ENCODE measurements at places on chromosomes 5 and 9.
A peak's percentile ranks its signal among the peaks of the same experiment; 100 is the strongest.

DNA sequence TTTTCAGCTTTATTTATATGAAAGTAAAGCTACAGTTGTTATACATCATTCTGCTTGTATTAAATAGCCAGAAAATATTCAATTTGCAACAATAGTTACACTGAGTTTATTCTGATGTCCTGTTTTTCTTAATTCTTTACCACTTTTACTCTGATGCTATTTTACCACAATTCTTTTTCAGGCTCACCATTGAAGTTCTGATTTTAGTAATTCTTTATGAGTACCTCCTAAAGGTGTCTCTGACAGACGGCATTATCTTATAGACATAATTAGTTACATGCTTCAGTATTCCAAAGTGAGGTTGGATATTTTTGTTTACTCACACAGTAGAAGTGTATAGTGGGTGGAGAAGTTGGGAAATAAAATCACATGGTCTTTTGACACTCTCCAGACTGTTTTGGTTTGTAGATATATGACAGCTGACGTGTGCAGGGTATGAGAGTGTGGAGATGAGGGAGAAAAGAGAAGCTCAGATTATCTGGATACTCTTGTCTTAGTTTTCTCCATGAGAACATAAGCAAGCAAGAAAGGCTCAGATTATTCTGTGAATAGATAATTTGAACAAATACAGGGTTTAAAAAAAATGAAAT is 97.4 kb downstream of the FBXO4 start:
- no peaks in the 10 kb centered on the region for H3K27me3 ChIP-seq
- no peak overlapping the region for H3K4me3 ChIP-seq
- H3K27ac ChIP-seq: no peak overlapping the region
- no peak for ATAC-seq
- H3K36me3 ChIP-seq: no peaks in the 10 kb centered on the region
- no peaks in the 10 kb centered on the region for H3K4me1 ChIP-seq

- H3K27ac ChIP-seq: no peak overlapping the region
- no peaks in the 10 kb centered on the region for H3K4me1 ChIP-seq
- no peaks in the 10 kb centered on the region for H3K36me3 ChIP-seq
- no peaks in the 10 kb centered on the region for H3K27me3 ChIP-seq
Observed at GRCh38 chr5:113217619-113218184, 217.1 kb downstream of the TSSK1B start.

DNA sequence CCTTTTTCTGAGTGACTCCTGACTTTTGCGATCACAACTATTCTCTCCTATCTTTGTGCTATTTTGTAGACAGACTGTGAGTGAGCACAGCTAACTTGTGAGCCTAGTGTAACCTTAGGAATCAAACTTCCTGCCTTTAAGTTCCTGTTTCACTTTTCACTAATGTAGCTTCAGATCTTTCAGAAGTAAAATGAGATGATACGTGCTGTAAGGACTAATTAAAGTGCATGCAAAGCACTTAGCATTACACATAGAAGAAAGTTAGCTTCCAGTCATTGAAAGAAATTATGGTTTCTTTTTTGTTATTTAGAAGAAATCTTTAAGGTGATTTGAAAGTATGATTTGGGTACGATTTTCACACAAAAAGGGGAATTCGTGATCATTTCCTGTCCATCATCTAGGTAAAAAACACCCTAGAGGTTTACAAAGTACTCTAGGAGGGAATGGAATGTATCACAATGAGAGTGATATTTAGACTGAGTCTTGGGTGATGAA is 122.7 kb downstream of the ST8SIA4 start:
- ATAC-seq: peak; percentile 53
- H3K27ac ChIP-seq: no peak overlapping the region
- no peak overlapping the region for H3K4me3 ChIP-seq
- H3K27me3 ChIP-seq: no peaks in the 10 kb centered on the region
- no peaks in the 10 kb centered on the region for H3K4me1 ChIP-seq

- H3K27ac ChIP-seq: no peak overlapping the region
- no peaks in the 10 kb centered on the region for H3K27me3 ChIP-seq
- H3K4me3 ChIP-seq: no peak overlapping the region
- no peaks in the 10 kb centered on the region for H3K4me1 ChIP-seq
Observed at GRCh38 chr5:35671541-35672295, 54.1 kb downstream of the SPEF2 start.

DNA sequence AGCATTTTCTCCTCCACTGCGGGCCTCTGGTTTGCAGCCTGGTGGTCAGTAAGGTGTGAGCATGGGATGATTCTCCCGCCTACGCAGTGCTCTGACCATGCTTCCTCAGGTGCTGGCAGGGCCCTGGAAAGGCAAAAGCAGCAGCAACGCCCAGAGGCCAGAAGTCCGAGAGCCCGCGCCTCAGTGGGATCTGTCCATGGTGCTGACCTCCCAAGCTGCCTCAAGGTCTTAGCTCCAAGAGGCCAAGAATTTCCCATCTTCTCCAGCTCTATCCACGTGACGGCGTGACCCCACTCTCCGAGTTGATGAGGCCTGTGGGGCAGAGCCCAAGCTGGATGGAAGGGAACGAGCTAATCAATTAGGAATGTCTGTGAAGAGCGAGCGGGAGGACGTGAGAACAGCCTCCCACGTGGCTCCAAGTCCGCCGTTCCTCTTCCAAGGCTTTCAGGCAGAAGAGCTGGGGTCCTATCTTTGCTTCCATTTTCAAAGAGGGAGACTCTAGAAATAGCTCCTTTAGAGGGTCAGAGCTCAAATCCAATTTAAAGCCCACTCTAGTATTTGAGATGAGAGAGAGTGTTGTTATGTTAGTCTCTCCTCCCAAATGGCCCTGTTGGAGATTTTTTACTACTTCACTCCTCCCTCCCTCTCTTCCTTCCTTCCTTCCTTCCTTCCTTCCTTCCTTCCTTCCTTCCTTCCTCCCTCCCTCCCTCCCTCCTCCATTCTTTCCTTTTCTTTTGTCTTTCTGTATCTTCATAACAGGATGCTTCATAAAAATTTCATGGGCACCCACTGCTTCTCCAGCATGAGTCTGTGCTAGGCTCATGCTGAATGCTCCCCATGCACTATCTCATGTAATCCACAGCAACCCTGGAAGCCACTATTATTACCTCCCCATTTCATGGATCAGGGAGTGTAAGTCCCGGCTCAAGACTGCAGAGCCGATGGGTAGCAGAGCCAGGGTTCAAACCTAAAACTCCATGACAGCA is 69.3 kb downstream of the OLFM1 start:
- H3K4me3 ChIP-seq: no peak overlapping the region
- H3K27me3 ChIP-seq: peaks cover 91% of the 10 kb centered on the region
- H3K27ac ChIP-seq: no peak overlapping the region
- H3K4me1 ChIP-seq: no peaks in the 10 kb centered on the region
- ATAC-seq: no peak

All from gastroesophageal sphincter (tissue), 4 donors.